ENCODE measurements at places on chromosomes 11 and 22.

DNA sequence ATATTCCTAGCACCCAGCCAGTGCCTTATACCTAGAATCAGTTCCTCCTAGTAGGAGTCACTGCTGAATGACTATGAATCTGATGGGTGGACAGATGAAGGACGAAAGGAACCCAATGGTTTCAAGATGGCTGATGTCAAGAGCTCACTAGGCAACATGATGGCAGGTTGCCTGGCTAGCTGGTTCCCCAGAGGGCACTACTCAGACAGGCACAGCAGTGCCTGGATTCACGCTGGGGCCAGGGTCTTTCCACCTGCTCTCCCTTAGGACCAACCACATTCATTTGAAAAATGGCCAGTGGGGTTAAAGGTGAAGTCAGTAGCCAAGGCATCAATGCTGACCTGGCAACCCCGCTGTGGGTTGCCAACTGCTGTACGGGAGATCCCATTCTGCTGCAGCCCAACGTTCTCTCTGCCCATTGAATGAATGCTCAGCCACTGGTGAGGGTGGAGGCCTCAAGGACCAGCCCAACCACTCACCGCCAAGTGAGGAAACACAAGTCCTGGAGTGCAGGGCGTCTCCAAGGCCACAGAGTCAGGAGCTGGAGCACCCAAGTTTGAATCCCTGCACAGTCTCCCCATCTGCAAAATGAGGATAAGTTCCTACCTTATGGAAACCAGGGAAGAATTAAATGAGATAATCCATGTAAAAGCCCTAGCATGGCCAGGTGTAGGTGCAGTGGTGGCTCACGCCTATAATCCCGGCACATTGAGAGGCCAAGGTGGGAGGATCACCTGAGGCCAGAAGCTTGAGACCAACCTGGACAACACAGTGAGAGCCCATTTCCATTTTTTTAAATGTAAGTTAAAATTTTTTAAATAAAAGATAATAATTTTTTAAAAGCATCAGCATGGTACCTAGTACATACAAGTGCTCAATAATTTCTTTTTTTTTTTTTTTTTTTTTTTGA lies 12.4 kb downstream of the MYH9 start:
- no peak for DNase-seq

GRCh38 chr11:24122291-24122690 lies 374.6 kb upstream of the LUZP2 start:
- no peak for DNase-seq

DNA sequence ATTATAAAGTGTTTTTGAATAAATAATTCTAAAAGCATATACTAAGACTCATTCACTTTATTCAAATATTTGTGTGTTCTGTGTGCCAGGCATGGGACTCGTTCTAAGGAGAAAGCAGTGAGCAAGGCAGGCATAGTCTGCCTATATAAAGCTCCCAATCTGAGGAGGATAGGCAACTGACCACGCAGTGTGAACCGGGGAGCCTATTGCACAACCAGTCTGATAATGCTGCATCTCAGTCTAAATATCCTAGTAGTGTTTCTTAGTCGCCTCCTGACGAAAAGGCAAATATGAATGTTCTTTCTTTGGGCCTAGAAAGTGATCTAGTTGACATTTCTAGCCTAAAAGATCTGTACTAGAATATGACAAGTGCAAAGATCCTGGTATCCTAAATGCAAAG lies 98.3 kb downstream of the C11orf65 start:
- DNase-seq: no peak

- DNase-seq: no peak
Observed at GRCh38 chr11:131413217-131413616, 42.8 kb downstream of the NTM start.

DNA sequence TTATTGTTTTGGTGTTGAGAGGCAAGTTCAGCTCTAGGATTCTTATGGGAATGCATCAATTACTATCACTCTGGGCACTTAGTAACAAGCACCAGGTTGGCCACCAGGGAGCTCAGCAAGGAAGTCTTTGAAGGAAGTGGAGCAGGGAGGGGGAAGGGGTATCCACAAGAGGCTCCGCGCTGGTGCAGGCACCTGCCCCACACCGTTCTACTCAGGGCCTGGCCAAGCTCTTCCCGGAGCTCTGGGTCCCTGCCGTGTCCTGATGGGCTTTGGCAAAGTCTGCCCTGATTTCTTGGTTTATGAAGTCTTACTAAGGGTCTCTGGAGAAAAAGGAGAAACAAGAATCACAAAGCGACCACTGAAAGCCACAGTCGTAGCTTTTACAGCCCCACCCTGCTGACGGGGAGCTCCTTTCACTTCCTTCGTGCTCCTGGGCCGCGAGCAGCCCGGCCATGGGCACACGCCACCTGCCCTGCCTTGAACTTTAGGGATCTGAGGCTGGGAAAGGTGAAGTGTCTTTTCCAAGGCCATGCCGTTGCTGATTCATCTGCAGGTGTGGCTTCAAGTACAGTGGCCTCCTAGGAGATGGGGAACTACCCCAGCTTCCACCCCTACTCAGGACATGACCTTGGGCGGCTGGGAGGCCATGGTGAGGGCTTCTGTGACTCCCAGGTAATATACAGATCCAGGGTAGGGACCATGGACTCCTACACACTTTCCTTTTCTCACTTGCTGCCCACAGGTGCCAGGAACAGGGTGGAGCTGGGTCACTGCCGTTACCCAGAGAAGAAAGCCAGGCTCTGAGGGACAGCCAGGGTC lies 15.9 kb upstream of the LRRC32 start:
- no peak for DNase-seq

- no peak for DNase-seq
Observed at GRCh38 chr22:35425971-35426800, 26.2 kb downstream of the MCM5 start.

GRCh38 chr11:27412192-27412691 lies 49.2 kb upstream of the CCDC34 start:
- DNase-seq: no peak

GRCh38 chr11:118892964-118893363 lies 9.3 kb downstream of the CXCR5 start:
- peak; percentile 45 for DNase-seq
